ENCODE measurements at places on chromosomes 13 and 19. TPM values are rescaled to one million over a fixed set of nuclear protein-coding genes. Genes with fewer than 3 reads are reported as not detected.

The WDR88 gene
- 0.79 TPM for polyA plus RNA-seq

DNA sequence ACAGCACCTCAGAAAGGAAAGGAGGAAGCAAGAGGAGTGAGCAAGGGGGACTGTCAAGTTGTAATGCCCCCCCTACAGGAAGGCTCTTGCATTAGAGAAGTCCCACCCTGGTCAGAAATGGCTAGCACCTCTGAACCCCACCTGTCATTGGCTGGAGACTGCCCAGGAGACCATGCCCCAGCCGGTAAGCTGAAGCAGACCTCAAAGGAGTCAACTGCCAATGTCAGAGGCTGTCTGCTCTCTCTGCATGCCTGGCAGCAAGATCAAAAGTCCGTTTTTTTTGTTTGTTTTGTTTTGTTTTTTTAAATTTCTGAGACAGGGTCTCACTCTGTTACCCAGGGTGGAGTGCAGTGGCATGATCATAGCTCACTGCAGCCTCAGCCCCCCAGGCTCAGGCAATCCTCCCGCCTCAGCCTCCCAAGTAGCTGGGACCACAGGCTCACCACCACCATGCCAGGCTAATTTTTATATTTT, 8.1 kb upstream of the BCL3 start:
- DNase-seq: no peak

DNA sequence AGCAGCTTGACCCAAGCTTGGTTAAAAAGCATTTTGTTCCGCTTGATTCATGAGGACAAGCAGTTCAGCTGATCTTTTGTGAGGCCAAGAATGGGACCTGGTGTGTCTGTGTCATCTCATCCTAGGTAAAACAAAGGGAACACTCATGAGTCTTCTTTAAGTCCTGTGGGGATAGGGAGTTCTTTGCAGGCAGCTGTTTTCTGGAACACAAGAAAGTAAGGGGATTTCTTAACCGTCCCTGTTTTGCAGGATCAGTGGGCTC, 134.5 kb upstream of the TMTC4 start:
- DNase-seq: no peak

DNA sequence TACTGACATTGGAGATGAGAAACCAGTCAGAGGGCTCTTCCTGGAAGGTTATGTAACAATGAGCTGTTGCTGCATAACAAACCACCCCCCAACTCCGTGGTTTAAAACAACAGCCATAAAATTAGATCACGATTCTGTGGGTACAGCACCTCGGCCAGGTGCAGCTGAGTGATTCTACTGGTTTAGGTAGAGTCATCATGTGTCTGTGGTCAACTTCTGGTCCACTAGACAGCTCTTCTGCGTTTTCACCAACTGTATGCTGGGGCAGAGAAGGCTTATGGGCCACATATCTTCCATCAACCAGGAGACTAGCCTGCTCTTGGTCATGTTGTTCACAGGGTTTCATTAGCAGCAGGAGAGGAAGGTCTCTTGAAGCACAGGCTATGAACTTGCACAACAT, 585.5 kb downstream of the KCTD12 start:
- DNase-seq: no peak

The CD209 gene
- not detected for polyA plus RNA-seq

The GPC5 gene
- 3.6 TPM for polyA plus RNA-seq

DNA sequence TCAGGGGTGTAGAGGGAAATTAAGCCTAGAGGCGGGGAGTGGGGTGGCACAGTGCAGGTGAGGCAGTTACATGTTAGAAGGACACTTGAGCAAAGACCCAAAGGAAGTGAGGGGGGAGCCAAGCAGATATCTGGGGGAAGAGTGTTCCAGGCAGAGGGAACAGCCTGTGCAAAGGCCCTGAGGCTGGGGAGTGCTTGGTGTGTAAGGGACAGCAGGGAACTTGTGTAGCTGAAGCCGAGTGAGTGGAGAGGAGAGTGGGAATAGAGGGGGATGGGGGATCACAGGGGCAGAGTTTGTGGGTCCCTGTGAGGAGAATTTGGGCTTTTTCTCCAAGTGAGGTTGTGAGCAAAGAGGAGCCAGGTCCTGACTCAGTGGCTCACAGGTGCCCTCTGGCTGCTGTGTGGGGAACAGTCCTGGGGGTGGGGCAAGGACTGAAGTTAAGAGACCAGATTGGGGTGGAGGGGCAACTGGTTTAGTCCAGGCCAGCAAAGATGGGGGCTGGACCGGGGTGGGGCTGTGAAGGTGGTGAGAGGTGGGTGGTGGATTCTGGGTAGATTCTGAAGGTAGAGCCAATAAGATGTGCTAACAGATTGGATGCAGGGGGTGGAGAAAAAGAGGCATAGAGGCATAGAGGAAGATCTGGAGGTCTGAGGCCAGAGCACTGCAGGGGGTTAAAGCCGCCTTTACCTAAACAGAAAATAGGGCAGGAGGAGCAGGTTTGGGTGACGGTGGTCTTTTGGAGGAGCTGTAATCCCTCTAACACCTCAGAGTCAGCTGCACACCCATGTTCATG, 75.3 kb downstream of the CACNA1A start:
- DNase-seq: peak; percentile 71

The PCP2 gene
- polyA plus RNA-seq: 0.34 TPM

DNA sequence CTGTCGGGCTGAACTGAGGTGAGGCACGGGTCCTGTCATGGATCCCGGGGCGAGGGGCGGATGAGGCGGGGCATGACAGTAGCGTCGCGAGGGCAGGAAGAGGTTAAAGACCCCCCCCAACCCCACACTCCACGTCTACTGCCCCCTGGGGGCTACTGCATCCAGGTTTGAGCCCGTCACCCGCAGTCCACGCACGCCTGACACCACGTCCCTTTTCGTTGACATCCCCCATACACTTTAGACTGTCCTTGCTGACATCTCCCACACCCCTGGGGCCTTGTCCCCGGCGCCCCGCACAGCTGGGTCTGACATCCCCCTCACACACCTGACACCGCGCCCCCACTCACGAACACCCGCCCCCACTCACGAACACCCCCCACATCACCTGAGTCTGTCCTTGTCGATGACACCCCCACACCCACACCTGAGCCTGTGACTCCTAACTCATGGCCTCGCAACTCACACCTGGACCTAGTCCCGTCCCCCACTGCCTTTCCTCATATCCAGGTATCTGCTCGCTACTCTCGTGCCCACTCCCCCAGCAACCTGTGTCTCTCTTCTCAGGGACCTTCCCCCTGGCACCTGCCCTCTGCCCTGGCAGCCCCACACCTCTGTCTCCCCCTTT, 416 bp downstream of the SLC25A42 start:
- no peak for DNase-seq

DNA sequence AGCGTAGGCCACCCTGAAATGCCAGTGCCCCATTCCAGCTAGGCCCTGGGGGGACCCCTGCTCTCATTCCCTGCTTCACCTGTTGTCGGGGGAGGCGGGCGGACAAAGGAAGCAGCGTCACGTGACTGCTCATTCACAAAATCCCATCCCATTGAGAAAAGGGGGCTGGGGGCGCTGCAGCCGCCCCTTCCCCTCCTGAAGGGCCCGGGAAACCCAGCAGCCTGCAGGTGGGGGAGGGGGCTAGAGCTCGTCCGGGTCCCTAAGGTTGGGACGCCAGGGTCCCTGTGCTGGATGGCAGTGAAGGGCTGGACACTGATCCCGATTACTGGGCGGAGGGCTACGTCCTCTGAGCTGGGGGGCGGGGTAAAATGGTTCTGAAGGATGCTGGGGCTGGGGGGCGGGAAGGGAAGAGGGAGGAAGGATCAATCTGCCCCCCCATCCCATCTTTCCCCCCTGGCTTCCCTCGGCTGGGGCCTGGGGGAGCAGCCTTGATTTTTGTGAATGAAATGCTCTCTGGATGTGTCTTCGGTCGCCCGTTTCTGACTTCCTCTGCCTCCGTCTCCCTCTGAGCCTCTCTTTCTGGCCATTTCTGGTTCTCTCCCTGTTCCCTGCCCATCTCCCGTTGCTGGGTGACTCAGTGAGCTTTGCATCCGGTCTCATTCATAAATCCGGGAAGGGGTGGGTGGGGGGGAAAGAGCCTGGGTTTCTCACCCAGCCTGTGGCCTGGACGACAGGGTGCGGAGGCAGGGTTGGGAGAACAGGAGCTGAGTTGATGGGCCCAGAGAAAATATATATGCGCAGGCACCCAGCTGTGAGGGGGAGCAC, 816 bp downstream of the SPRED3 start:
- DNase-seq: peak; percentile 41

- DNase-seq: peak; percentile 20
These were observed 95.6 kb upstream of the RFC3 start for GRCh38 chr13:33722216-33722915.

DNA sequence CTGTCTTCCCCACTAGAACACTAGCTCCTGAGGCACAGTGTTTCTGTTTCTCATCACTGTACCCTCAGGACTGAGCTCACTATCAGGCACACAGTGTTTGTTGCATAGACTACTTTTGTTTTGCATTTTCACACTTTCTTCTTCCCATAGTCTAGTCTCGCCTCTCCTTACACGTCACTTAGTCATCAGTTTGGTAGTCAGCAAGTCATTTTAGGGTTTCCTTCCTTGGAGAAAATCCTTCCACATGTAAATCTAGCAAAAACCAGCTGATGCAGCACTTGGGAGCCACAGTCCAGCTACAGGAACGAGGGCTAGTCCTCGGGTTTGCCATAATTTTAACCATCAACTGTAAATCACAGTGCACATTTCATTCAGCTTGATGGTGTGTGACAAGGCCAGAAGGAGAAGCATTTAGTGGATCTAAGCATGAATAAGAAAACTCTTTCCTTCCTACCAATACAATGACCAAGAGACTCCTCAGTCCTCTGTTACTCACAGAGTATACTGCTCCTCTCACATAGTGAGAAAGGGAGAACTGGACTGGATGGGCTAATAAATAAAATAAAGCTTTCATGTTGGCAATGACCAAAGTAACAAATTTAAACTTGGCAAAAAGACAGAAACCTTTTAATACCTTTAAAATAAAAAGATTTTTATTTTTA, 221.0 kb downstream of the KLF12 start:
- DNase-seq: no peak

The ZNF284 gene
- 1.7 TPM for polyA plus RNA-seq

DNA sequence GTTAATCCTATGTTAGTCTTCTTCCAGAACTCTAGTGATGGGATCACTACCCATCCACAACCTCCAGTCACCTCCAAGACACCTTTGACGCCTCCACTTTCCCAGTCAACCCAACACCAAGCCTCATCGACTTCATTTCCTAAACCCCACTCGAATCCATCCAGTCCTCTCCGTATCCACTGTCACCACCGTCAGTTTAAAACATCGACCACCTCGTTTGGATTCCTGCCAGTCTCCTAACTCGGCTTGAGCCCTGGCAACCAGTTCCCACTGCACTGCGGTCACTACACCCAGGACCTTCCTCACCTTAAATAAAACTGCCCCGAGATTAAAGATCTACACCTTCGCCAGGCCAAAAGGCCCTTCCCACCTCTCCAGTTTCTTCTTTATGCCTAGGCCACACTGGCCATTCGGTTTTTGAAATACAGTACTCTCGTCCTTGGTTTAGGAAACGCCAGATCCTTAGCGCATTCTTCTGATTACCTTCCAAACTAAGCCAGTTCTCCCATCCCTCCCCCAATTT, 1.2 kb downstream of the MTIF3 start:
- no peak for DNase-seq

The KLF2 gene
- 10.9 TPM for polyA plus RNA-seq

DNA sequence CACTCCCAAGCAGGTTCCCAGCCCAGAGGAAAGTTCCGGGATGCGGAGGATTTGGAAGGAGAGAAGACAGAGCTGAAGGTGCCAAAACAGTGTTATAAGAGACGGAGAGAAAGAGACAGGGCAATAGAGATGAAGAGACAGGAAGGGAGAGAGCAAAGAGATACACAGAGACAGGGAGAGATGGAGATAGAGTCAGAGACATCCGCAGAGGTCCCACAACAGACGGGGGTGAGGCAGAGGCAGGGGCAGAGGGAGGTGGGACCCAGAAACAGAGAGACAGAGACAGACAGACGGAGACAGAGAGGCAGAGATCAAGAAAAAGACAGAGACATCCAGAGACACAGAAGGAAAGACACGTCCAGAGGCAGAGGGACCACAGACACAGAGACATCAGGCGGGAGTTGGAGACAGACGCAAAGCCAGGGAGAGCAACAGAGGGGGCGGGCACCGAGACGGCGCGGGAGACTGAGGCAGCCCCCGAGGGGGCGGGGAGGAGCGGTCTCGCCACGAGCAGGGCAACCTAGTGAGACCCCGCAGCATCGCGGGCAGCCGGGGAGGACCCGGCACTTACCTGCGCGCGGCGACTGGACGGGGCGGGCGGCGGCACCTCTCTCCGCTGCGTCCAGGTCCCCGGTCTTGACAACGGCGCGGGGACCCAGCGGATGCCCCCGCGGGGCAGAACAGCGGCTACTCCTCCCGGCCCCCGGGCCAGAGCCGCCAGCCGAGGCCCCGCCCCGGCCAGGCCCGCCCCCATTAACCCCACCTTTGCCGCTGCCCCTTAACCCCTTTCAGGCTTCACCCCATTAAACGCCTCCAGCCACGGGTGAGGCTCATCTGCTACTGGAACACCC, at the start of gene GPR4:
Gene GPR4 (minus strand): TSS at position 689 of the 851 bp plus-strand sequence. CDS start 10,346 bp downstream, outside the sequence.
- peak; percentile 66 for DNase-seq

The MICU2 gene
- 67.4 TPM for polyA plus RNA-seq

DNA sequence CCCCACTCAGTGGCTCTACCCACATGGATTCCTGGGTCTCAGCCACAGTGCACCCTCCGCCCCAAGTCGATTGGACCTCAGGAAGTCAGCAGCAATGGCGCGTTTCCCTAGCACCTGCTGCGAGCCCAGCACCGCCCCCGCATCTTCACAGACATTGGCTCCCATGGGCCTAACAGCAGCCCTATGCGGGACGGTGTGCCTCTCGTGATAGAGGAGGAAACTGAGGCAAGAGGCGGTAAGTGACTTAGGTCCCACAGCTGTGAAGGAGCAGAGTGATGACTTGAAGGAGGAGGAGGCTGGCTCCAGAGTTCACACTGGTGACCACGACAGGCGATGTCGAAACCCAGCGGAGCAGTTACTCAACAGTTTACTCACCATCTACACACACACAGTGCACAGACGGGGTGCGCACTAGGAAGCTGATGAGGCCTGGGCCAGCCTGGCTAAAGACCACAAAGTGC, 104.5 kb upstream of the SOX1 start:
- no peak for DNase-seq

- DNase-seq: peak; percentile 86
These were observed 32.0 kb upstream of the TUBGCP3 start for GRCh38 chr13:112619730-112620631.

The CCDC61 gene
- 5.8 TPM for polyA plus RNA-seq

The DNAAF3 gene
- polyA plus RNA-seq: 7.6 TPM

The PSG1 gene
- polyA plus RNA-seq: not detected

The STARD13 gene
- polyA plus RNA-seq: 15.7 TPM

DNA sequence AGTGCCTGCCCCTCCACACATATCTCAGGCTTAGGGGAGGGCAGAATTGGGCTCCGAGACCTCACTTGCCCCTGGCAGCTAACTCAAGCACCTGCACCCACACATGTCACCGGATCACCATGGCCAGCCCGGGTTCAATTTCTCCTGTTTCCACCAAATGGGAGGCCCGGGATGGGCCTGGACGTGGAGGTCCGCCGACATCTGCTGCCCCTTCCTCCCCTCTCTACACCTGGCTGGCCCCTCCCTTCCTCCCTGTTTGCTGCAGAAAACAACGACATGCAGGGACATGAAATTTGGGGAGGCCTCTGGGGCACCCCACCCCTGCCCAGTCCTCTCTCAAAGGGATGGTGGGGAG, 1.3 kb downstream of the PRKD2 start:
- DNase-seq: no peak

The SAE1 gene
- polyA plus RNA-seq: 171 TPM

The DIRAS1 gene
- polyA plus RNA-seq: 3.1 TPM

All from cardiac muscle cell (in vitro differentiated cells and primary cell).